ENCODE measurements at places on chromosomes 3 and 15.

GRCh38 chr15:88048755-88049154 is 207.8 kb downstream of the NTRK3 start:
- DNase-seq = no peak

- no peak for DNase-seq
Observed at GRCh38 chr3:163878396-163878795, 1199.9 kb downstream of the SI start.

DNA sequence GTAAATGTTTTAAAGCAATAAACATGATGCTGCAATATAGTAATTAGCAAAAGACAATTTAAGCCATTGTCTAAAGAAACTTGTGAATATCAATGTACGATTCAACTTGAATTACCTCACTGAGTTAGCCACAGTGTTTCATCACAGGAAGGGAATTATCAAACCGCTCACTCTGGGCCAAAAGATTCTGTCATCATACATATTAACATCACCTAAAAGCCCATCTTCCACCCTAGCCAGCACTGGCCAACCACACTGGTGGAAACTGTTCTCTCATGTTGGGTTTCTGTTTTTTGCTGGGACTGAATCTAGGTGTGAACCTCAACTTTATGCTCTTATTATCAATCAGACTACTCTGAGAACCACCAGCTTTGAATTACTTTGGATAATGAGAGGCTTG is 497.7 kb upstream of the THBS1 start:
- DNase-seq = no peak

GRCh38 chr15:99732751-99733267 is 428 bp downstream of the LYSMD4 start:
- DNase-seq = no peak

GRCh38 chr3:8776406-8776805 is 7.0 kb upstream of the OXTR start:
- no peak for DNase-seq

DNA sequence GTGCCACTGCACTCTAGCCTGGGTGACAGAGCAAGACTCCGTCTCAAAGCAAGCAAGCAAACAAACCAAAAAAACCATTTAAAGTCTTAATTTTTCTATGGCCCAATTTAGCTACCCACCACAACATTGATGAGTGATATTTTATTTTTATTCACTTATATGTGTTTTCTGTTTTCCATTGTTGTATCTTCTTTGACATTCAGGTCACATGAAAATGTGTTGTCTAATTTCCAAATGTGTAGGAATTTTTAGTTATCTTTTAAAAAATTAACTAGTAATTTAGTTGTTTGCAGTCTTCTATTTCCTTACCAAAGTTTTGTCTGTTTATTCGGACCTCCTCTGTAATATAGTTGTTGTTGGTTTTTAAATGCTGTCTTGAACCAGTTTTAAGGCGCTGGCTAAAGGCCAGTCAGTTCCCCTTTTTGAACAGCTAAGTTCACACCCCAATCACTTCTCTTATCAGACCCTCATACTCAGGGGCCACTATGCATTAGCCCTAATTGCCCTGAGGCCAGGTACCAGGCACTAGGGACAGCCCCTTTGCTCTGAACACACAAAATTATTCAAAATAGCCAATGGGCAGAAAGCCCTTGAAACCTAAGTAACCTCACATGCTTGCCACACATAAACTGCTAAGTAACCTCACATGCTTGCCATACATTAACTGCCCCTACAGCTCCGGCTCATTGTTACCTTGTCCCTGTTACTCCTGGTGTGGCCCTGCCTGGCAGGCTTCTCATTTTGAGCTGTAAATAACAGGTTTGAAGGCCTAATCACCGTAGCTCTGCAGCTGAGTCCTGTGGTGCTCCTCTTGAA is 4.3 kb upstream of the CCR4 start:
- DNase-seq = no peak

DNA sequence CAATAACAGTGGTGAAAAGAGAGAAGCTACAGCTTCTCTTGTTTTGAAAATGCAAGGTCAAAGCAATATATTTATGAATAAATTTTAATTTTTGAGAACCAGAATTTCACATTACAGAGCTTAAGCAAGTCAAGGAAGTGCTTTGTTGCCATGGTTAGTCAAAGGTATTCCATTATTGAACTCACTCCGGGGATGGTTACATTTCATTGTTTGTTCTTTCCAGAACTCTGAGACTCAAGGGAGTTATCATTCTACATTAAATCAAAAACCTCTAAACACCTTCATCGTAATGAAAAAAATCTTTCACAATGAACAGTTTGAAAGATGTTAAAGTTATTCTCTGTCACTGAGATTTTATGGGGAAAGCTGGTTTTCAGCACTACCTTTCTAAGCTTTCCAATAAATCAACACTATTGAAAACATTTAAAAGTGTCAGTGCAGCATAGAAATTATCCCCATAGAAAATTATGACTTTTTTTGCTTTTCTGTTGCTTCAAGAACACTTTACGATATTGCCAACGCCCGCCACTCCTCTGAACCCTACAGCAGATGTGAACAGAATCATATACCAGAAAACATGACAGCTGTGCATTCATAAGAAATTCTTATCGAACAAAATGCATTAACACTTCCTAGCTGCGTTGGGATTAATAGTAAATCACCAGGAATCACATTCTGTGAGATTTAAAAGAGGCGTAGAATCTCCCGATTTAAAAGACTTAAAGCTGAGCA is 83.0 kb downstream of the OTOL1 start:
- DNase-seq = no peak

DNA sequence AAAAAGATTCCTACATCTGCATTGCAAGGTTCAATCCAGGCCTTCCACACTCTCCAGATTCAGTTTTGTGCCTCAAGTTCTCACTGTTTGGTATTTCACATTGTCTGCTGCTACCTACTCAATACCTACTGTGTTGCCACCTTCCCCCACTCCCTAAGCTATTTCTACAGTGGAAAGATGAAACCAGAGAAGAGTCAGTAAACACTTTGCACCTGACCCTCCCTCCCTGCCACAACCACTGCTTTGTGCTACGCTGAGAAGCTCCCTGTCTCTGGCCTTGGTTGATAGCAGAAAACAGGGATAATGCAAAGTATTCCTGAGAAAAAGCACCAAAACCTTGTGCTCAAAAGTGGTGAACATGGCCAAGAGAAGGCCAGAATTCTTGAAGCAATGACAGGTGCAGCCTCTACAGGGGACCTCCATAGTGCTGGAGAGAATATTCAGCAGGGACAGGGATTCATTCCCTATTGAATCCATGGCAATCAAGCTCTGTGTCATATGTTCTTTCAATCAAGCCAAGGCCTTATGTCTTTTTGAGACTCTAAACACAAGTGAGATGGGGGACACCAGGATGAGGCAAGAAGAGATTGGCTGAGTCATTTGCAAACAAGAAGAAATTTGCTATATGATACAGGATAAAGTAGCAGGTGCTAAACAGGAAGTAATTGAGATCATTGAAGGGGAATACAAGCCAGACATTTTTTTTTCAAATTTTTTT is 83.5 kb upstream of the LIPC start:
- DNase-seq = peak; percentile 31

DNA sequence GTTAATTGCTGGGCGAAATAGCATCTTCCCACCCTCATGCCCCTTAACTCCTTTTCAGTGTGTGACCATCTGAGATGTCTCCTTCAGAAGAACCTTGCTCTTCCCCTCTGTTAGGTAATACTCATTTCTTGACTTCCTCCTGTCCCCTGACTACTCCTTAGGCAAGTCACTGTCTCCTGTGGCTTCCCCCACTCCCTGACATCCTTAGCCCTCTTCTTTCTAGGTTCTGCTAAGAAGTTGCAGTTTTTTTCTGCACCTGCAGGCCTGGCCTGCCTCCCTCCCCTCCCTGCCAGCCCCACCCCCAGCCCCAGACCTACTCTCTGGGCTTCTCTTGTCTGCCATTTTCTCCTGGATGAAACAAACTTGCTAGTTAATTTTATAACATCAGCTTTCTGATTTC is 15.2 kb upstream of the EID1 start:
- DNase-seq = no peak

DNA sequence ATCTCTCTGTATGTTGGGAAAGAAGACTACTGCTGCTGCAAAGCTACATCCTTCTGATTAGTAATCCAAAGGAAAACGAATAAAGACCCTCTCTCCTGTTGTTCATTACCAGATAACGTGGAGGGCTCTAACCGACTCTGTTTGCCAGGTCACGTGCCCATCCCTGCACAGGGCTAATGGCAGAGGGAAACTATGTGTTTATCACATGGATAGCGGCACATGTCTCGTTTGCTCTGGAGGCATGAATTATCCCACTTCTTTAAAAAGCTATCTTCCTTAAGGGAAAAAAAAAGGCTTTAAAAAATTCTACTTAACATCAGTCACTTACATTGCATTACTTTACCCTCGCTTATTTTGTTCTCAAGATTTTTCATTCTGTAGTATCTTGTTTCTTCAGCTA is 32.9 kb upstream of the APEH start:
- no peak for DNase-seq

DNA sequence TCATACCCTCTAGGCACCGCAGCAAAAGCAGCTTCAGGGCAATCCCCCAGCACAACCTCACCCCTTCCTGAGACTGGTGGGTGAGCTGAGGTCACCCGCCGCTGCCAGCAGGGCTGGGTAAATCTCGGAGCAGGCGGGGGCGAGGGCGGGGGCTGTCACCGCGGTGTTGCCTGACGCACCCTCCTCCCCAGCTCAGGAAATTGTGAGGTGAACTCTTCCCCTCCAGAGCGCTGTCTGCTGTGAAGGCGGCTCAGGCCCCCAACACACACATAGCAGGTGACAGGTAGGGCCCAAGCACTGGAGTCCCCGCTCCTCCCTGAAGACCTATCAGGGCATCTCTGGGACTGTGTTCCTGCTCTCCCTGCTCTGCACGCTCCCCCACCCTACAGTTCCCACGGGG is 30.2 kb upstream of the FURIN start:
- DNase-seq = peak; percentile 96

- no peak for DNase-seq
Observed at GRCh38 chr15:89023311-89023961, 64.8 kb upstream of the ABHD2 start.

- DNase-seq = peak; percentile 26
Observed at GRCh38 chr15:64152507-64153387, 1.2 kb downstream of the SNX22 start.

DNA sequence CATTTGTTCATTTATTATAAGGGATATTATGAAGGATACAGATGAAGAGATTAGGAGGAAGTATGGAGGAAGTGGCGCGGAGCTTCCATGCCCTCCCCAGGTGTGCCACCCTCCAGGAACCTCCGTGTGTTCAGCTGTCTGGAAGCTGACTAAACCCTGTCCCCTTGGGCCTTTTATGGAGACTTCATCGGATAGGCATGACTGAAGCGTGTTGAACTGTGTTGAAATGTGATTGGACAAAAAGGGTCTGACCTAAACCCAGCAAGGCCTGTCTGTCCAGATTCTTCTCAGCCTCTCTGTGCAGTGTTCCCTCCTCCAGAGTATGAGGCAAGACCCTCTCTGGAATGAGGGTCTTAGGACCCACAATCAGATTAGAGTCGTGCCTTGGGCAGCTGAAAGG is 31.7 kb downstream of the HACD3 start:
- no peak for DNase-seq

DNA sequence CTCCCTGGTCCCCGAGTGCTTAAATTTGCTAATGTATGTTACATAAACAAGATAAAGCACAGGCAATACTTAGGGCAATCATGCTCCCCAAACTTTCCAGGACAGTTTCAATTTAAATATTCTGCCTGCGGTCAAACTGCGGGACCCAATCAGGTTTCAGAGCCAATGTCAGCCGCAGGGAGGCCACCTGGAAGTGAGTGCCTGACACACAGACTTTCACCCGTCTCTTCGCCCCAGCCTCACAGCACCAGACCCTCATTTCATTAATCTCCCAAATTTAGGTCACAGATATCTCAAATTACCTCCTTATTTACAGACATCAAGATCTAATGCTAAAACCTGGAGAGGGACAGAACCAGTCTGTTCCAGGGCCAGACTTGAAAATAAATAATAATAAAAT is 107.2 kb upstream of the ALDH1A3 start:
- no peak for DNase-seq

DNA sequence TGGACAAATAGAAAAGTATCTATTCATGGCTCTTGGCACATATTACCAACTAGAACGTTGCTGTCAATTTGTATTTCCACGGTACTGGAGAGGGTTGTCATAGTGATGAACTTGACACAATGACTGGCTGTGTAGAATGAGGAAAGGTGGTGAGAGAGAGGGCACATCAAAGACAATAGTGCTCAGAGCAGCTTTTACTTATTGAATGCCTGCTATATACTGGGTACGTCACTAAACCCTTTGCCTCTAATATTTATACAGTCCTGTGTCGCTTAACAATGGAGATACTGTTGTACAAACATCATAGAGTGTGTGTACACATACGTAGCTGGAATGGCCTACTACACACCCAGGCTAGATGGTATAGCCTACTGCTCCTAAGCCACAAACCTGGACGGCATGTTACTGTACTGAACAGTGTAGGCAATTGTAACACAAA is 8.3 kb downstream of the TMPRSS7 start:
- DNase-seq = no peak

GRCh38 chr3:197533396-197533795 is 22.4 kb downstream of the BDH1 start:
- no peak for DNase-seq

DNA sequence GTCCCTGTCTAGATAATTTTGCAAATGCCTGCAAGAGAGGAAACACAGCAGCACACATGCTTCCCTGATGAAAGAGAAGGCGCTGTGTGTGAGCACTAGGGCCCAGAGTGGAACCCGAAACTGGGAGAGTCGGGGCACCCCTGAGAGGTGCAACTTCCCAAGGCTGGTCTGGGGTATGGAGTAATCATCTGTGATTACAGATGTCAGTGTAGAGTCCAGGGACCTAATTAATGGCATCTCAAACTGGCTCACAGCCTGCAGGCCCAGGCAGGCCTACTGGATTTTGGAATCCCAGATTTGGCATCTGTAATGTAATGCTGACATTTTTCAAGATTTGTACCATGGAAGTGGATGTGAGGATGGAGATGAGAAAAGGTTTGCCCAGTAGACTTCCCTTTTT is 29.4 kb downstream of the PGPEP1L start:
- no peak for DNase-seq

DNA sequence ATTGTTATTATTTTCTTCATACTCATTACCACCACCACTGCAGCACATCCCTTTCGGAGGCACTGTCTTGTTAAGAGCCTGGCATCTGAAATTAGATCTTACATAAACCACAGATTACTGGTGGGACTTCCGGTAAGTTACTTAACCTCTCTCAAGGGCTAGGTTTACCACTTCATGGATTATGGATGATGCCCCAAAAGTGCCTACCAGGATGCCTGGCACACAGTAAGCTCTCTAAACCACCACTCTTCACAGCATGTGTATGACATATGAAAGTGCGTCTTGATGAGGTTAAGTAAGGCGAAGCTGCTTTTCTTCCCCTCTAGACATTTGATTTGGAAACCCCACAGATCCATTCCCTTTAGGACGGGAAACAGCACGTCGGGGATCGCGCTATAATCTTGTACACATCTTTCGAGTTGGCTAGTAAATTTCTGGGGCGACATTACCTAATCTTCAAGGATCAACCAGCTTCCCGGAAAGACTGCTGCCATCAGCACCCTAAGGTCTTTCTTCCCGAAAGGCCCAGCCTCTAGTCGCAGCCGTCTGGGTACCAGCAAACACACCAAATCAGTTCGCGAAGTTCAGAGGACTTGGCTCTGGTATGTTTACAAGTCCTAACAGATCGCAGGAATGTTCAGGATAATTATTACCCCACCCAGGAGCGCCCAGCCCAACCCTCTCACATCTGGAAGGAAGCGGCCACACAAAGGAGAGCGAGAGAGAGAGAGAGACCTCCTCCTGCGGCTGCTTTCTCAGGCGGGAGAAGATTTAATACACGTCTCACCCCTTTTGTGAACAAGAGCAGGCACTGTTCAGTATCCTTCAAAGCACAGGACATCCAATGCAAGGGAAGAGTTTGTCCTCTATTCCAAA is 155.1 kb upstream of the FRMD4B start:
- DNase-seq = no peak

Data from T-helper 2 cell (primary cell).